Fibroblast of lung (primary cell): ENCODE measurements at places on chromosomes 12 and 14. TPM values are rescaled to one million over a fixed set of nuclear protein-coding genes. Genes with fewer than 3 reads are reported as not detected.
A peak's percentile ranks its signal among the peaks of the same experiment; 100 is the strongest.

DNA sequence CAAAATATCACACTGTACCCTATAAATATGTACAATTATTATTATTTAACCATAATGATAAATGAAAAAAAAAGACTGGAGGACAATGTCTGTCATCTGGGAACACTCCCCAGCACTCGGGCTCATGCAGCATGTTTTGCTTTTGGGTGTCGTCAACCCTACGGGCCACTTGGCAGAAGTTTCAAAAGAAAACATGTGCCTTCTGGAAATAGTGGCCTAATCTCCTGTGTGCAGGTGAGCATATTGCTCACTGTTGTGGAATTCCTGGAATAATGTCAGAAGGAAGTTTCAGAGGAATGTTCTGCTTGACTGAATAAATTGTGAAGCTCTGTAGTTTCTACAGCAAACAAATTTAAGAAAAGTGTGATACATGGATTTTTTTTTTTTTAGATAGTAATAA, 298.3 kb downstream of the SSPN start:
- no peak for DNase-seq

DNA sequence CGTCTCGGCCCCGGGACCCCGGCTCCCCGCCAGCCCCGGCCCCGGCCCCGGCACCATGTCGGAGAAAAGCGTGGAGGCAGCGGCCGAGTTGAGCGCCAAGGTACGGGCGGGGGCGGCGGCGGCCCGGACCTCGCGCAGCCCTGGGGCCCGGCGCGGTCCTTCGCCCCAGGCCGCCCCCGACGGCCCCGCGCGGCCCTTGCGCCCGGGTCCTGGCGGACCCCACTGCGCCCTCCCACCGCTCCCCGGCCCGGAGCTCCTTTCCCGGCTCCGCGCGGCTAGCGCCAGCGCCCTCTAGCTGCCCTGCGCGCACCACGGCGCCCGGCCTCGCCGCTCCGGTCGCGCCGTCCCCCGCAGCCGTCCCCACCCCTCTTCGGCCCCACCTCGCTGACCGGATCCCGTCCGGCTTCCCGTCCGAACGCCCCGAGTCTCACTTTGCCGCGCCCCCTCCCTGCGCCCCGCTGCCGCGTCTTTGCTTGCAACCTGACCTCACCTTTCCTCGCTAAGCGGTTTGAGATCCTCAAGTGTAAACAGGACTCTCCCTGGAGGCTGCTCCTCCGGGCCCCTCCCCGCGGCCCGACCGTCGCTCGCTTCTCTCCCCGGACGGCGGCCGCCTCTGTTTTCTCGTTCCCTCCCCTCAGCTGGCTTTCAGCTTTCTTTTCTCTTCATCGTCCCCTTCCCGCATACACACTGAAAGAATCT, 637 bp downstream of the PTMS start:
- DNase-seq, result peak; percentile 59

- peak; percentile 84 for DNase-seq
Observed at GRCh38 chr12:91732086-91732485, 413.6 kb downstream of the BTG1 start.

Gene NTF3
- polyA plus RNA-seq, result 11.2 and 12.5 TPM in 2 replicates

Gene RASSF9
- polyA plus RNA-seq, result 0.08 and 0.37 TPM in 2 replicates
